HCT116 (cell line): ENCODE measurements at places on chromosomes 7 and 10. TPM values are rescaled to one million over a fixed set of nuclear protein-coding genes. Genes with fewer than 3 reads are reported as not detected.

EIF3B gene
- total RNA-seq = 324 TPM

PLXNA4 gene
- not detected for total RNA-seq

OR6B1 gene
- not detected for total RNA-seq

EGFR gene
- 71.5 TPM for total RNA-seq

CPA2 gene
- total RNA-seq = 1.5 TPM

ZNF273 gene
- 6.6 TPM for total RNA-seq
